ENCODE measurements at places on chromosomes 1 and 21. TPM values are rescaled to one million over a fixed set of nuclear protein-coding genes. Genes with fewer than 3 reads are reported as not detected.

Gene TEDDM1
- total RNA-seq: not detected

Gene PPIAL4G
- 0.20 TPM for total RNA-seq

Gene WNT2B
- 1.2 TPM for total RNA-seq

Gene LHX8
- total RNA-seq: not detected

Gene PPM1J
- not detected for total RNA-seq

Gene STK40
- 30.1 TPM for total RNA-seq

Gene HLX
- total RNA-seq: 0.20 TPM

Gene PPCS
- 43.7 TPM for total RNA-seq

Gene ZNF593
- total RNA-seq: 16.8 TPM

Gene KCNJ6
- total RNA-seq: not detected

Gene PLA2G2A
- total RNA-seq: not detected

Gene LRRC7
- 0.15 TPM for total RNA-seq

Gene PRRX1
- not detected for total RNA-seq

Gene C1orf115
- 0.25 TPM for total RNA-seq

Gene PAQR6
- total RNA-seq: 3.7 TPM

Gene DNM3
- total RNA-seq: 5.5 TPM

Gene FYB2
- total RNA-seq: not detected

Gene ELAVL4
- not detected for total RNA-seq

Gene ALPL
- total RNA-seq: not detected

Gene MNDA
- not detected for total RNA-seq

Gene OLIG2
- not detected for total RNA-seq

Gene SELE
- total RNA-seq: not detected

Gene EFNA1
- 0.30 TPM for total RNA-seq

Gene GCSAML
- 0.67 TPM for total RNA-seq

Gene S100B
- total RNA-seq: not detected

Gene KLHL12
- total RNA-seq: 16.5 TPM

Gene TPTE
- total RNA-seq: not detected

Gene SPRR2D
- not detected for total RNA-seq

Gene LAMC2
- total RNA-seq: not detected

Gene CYP4B1
- not detected for total RNA-seq

Gene TRIM46
- 6.1 TPM for total RNA-seq

Gene KCNA2
- total RNA-seq: 5.8 TPM

Gene NTMT2
- total RNA-seq: not detected

Gene LRRC40
- total RNA-seq: 15.7 TPM

Gene FAF1
- 56.6 TPM for total RNA-seq

Data from CD4-positive, CD25-positive, alpha-beta regulatory T cell (primary cell).